ENCODE measurements at places on chromosomes 1 and 21. TPM values are rescaled to one million over a fixed set of nuclear protein-coding genes. Genes with fewer than 3 reads are reported as not detected.

The HSPA13 gene
- total RNA-seq = 51.1 TPM

The FALEC gene
- 1.0 TPM for total RNA-seq

The PPCS gene
- 39.3 TPM for total RNA-seq

The ARHGEF16 gene
- total RNA-seq = 0.17 TPM

The KPRP gene
- total RNA-seq = not detected

The SLAMF9 gene
- not detected for total RNA-seq

The SERPINC1 gene
- total RNA-seq = under 0.01 TPM

The PTPRU gene
- total RNA-seq = 25.8 TPM

The HAO2 gene
- not detected for total RNA-seq

The DNALI1 gene
- 5.0 TPM for total RNA-seq

The COL11A1 gene
- 0.26 TPM for total RNA-seq

The UBL4B gene
- not detected for total RNA-seq

The AKT3 gene
- 37.8 TPM for total RNA-seq

The C1orf185 gene
- total RNA-seq = not detected

The HSPA6 gene
- total RNA-seq = 0.51 TPM

The UMODL1 gene
- not detected for total RNA-seq

The GPR25 gene
- not detected for total RNA-seq

The SPATA17 gene
- 0.77 TPM for total RNA-seq

The S100A5 gene
- not detected for total RNA-seq

The PEAR1 gene
- 2.6 TPM for total RNA-seq

The CDA gene
- total RNA-seq = not detected

The MSH4 gene
- 0.66 TPM for total RNA-seq

The LCE1B gene
- not detected for total RNA-seq

The LRRC53 gene
- not detected for total RNA-seq

The SPRR2B gene
- not detected for total RNA-seq

The ANGPTL3 gene
- not detected for total RNA-seq

The HMGCS2 gene
- total RNA-seq = not detected

The HCRTR1 gene
- total RNA-seq = not detected

The ANKRD34A gene
- 0.26 TPM for total RNA-seq

The SDC3 gene
- 25.9 TPM for total RNA-seq

The TMEM35B gene
- 36.0 TPM for total RNA-seq

The FCRLA gene
- total RNA-seq = 0.17 TPM

The WDR4 gene
- 9.8 TPM for total RNA-seq

The FMO5 gene
- total RNA-seq = 1.3 TPM

The CRNN gene
- total RNA-seq = not detected

The ADAM30 gene
- not detected for total RNA-seq

The MYOG gene
- total RNA-seq = not detected

The LRRIQ3 gene
- 1.3 TPM for total RNA-seq

The PTPN22 gene
- 0.33 TPM for total RNA-seq

The MATN1 gene
- not detected for total RNA-seq

The ATG4C gene
- 10.3 TPM for total RNA-seq

The CLIC4 gene
- total RNA-seq = 309 TPM

The RGL1 gene
- 16.2 TPM for total RNA-seq

The CELA3A gene
- not detected for total RNA-seq

Data from fibroblast of lung (primary cell).